ENCODE measurements at places on chromosomes 4 and X.

DNA sequence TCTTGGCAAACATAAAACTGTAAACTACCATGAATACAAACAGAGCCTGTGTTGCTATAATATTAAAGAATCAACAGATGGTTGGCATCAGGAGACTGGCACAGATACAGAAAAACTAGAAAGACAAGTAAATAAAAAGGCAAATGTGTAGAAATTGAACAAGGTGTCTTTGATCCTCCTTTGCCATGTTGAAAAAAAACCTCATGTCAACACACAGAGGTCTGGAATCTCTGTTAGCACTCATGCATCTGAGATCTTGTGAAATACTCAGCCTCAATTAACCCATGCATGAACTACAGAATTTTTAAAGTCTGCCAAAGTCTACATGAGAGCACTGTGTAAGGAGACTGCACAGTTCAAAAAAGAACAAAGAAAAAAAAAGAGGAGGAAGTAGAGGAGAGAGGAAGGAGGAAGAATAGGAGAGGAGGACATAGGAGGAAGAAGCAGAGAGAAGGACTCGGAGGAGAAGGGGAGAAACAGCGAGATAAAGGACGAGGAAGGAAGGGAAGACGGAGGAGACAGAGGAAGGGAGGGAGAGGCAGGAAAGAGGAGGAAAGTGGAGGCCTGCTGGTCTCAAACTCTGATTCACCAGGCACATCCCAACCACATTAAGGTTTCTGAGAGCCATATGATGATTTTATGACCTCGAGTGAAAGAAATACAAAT is 52.8 kb downstream of the PRDM5 start:
- no peak for DNase-seq

GRCh38 chr4:177008836-177009501 is 216.2 kb upstream of the VEGFC start:
- DNase-seq: no peak

- DNase-seq: no peak
These were observed 17.2 kb upstream of the SH3TC1 start for GRCh38 chr4:8181844-8182243.

DNA sequence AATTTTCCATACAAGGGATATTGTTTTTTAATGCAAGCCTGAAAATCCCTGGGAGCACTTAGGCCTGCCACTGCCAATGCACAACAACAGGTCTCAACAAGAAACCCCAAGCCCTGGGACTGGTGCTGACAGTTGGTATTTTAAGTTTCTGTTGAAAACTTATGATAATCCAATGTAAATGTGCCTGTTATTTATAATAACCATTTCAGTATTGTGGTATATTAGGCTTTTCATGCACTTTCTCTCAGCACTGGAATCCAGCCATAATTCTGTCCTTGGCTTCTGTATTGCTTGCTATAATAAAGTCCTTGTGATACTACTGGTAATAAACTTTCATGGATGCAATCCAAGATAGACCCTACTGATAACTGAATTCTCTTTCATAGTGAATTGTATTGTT is 218.9 kb downstream of the PCDH7 start:
- DNase-seq: no peak

GRCh38 chr4:125719987-125720386 is 405.2 kb downstream of the FAT4 start:
- DNase-seq: no peak

DNA sequence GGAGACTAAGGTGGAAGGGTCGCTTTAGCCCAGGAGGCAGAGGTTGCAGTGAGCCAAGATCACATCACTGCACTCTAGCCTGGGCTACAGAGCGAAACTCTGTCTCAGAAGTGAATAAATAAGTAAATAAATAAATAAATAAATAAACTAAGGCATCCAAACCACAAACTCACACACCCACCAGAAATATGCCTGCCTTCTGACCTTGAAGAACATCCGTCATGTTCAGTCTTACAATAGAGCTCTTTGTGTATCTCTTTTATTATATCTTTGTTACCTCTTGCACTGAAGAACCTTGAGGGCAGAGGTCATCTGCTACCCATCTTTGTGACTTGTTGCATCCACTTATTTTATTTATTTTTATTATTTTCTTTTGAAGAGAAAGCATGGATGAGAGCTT is 71.6 kb downstream of the PRRG1 start:
- no peak for DNase-seq

- no peak for DNase-seq
These were observed 41.6 kb upstream of the SLC25A4 start for GRCh38 chr4:185101354-185101890.

DNA sequence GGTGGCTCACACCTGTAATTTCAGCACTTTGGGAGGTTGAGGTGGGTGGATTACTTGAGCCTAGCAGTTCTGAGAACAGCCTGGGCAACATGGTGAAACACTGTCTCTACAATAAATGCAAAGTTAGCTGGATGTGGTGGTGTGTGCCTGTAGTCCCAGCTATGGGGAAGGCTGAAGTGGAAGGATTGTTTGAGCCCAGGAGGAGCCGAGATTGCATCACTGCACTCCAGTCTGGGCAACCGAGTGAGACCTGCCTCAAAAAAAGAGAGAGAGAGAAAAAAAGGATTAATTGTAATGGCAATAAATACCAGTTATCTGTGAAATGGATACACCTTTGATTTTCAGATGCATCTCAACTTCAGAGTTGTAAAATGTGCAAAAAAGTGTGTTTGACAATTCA is 58.8 kb downstream of the SPRY1 start:
- DNase-seq: no peak

- no peak for DNase-seq
These were observed 249.6 kb downstream of the COL25A1 start for GRCh38 chr4:109052821-109053220.

DNA sequence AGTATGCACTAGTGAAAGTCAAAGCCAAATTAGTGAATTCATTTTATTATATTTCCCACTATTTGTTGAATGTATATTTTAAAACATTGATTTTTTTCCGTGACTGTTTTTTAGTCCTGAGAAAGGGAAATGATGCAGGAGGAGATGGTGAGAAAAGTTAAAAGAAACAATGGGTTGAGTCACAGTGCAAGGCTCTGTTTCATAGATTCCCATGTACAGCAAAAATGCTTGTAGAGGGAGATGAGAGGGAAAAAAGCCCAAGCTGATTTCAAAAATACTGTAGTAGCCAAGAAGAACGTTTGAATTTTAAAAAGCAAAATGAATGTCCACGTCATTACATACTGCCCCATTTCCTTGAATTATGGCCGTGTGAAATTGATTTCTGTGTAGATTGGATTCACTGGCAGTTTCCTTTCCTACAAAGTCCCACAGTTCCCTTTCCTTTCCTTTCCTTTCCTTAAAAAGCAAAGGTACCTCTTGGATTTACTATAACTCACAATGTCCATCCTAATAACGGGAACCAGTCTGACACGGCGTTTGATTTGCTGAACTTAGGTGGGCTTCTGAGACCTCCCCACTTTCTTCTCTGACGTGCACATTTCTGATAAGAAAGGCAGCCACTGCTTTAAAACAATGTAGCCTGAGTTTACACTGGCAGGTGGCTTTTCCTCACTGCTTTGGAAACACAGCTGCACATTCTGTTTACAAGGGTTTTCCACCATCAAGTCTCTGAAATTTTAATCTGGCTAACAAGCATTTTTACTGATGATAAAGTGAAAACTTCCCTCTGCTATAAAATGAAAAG is 63.7 kb downstream of the SPCS3 start:
- DNase-seq: no peak

GRCh38 chr4:169630069-169630468 is 9.7 kb downstream of the CLCN3 start:
- DNase-seq: no peak

DNA sequence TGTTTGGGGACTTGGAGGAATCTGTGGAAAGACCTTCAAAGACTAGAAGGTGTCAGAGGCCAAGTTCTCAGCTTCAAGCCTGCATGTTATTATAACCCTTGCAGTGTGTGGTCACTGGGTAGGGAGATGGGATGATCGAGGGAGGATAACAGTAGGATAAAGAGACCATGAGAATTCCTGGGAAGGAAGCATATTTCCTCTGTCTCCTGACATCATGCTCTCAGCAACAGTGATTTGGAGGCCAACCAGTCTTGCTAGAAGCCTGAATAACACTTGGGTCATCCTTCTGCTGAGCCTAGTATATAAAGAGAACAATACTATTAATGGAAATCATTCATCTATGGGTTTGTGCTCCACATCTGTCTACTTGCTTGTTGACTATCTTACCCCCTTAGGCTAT is 40.9 kb upstream of the ANXA3 start:
- DNase-seq: no peak

DNA sequence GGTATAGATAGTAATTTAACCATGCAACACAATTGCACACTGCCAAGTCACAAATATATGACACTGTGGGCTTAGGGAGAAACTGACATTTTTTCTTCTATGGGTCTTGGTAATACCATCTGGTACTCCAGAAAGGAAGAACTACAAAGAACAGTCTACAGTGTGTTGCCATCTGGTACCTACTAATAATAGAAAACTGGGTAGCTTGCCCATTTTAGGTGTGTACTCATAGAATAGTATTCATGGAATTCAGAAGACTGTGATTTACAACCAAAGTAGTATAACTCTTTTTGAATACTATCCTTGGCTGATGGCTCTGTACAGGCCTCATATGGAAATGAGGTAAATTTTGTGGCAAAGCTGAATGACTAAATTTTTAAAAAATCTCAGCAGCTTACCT is 132.6 kb upstream of the RPS6KA6 start:
- DNase-seq: no peak

GRCh38 chr4:39043058-39043860 is 11.1 kb upstream of the TMEM156 start:
- DNase-seq: no peak

GRCh38 chrX:13764765-13765164 is 30.2 kb downstream of the OFD1 start:
- DNase-seq: peak; percentile 8

DNA sequence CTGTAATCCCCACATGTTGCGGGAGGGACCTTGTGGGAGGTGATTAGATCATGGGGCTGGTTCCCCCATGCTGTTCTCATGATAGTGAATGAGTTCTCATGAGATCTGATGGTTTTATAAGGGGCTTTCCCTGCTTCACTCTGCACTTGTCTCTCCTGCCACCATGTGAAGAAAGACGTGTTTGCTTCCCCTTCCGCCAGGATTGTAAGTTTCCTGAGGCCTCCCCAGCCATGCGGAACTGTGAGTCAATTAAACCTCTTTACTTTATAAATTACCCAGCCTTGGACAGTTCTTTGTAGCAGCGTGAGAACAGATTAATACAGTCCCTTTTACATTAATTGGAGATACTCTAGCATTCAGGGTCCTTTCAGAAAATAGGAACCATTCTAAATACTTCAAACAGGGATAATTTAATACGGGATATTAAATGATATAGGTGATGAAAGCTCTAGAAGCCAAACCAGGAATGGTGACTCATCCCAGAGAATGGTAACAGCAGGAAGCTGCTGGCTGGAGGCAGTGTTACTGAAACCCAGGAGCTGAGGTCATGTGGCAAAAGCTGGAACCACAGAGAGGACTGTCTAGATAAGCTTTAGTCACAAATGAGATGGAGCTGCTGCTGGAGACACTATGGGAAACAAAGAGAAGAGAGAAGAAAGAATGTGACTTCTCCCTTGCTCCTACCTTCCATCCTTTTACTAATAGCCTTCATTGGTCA is 57.3 kb downstream of the GSTCD start:
- DNase-seq: no peak

DNA sequence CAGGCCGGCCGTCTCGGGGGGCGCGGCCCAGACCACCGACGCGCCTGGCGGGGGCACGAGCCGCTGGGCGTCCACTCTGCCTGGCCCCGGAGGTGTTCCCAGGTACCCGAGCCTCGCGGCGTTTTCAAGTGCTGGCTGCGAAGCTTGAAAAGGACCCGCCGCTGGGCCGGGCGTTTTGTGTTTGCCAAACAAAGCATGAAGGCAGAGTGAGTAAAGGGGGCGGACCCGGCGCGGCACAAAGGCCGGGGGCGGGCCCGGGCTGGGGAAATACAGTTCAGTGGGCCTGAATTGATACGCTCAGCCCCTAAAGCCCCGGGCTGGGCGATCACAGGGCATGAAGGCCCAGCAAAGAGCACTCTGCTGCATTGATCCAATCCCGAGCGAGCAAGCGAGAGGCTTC is 65.4 kb downstream of the SOX3 start:
- DNase-seq: no peak

DNA sequence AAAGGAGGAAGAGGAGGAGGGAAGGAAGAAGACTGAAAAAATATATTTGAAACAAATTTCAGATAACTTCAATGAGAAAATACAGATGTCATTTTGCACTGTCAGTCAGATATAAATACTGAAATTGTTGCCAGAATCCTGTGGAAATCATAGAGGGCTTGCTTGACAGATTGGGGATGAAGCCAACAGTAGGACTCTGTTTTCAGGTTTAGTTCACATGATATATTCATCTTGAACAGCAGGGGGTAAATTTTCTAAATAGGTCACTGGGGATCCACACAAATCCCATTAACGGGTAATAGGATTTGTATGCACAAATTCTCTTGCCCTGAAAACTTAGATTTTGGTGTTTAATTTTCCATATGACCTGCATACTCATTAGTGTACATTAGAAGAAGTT is 103.3 kb upstream of the PCDH18 start:
- DNase-seq: no peak

GRCh38 chr4:153641532-153641931 is 42.5 kb upstream of the TLR2 start:
- DNase-seq: no peak

GRCh38 chr4:43113196-43113595 is 220.7 kb downstream of the GRXCR1 start:
- DNase-seq: no peak

- no peak for DNase-seq
These were observed 5.4 kb upstream of the DUSP9 start for GRCh38 chrX:153641627-153642026.

DNA sequence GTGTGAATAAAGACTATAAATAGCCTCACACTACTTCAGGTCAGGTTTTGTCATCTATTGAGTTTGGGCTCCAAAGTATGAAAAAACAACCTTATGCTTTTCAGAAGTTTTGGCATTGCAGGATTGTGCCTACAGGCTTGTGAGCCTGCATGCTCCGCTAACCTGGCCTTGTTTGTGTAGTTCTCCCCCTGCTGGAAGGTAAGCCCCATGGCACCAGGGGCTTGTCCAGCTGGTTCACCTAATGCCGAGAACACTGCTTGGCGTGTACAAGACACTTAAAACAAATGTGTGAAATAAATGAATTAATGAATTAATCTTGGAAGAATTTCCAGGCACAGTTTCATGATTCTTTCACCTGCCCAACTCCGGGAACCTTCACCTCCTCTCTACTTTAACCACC is 1.8 kb upstream of the HSD17B10 start:
- DNase-seq: peak; percentile 16

DNA sequence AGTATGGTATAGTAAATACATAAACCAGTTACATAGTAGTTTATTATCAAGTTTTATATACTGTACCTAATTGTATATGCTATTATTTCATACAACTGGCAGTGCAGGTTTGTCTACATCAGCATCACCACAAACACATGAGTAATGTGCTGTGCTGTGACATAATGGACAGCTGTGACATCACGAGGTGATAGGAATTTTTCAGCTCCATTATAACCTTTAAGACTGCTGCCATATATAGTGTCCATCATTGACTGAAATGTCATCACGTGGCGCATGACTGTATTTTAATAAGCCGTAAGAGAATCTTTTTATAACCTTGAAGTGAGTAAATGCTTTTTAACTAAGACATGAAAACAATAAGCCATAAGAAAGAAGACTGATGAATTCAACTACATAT is 44.8 kb upstream of the ANK2 start:
- no peak for DNase-seq

All from anterior cingulate cortex (tissue), 58 donors.